ENCODE measurements at places on chromosomes 5 and 9. TPM values are rescaled to one million over a fixed set of nuclear protein-coding genes. Genes with fewer than 3 reads are reported as not detected.

The CDX1 gene
- total RNA-seq, result not detected

The SLC6A3 gene
- total RNA-seq, result 0.16 TPM

The RNF208 gene
- total RNA-seq, result 10.1 TPM

The SPINK4 gene
- total RNA-seq, result not detected

- DNase-seq, result no peak
These were observed 57.8 kb upstream of the PLPP1 start for GRCh38 chr5:55592388-55593114.

GRCh38 chr5:7000310-7000709 is 287.1 kb downstream of the TENT4A start:
- DNase-seq, result no peak

DNA sequence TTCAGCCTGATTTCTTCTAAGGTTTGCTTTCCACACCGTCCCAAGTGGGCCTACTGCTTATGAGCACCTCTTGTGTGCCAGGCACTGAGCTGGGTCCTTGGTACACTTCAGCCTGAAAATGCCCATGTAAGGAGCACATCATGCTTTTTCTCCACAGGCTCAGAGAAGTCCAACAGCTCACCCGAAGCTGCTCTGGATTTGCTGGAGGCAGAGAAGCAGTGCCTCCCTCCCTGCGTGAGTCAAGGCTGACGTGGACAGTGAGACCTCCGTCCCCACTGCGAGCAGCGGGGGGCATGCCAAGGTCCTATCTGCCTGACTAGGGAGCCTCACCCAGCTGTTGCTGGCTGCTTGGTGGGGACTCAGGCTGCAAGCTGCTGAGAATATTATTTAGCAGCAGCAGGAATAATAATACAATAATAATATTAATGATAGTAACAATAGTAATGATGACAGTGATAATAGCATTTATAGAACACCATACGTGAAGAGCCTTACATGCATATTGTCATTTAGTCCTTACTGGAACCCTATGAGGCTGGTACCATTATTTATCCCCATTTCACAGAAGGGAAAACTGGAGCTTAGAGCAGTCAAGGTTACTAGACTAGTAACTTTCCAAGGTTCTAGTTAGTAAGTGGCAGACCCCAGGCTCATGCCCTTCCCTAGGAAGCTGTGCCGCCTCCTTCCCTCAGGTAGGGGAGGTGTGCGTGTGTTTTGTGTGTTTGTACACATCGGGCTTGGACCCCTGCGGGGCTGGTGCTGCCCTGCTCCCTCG is 194.8 kb downstream of the HSPA4 start:
- DNase-seq, result no peak

GRCh38 chr9:18743971-18744370 is 270.0 kb downstream of the ADAMTSL1 start:
- no peak for DNase-seq

DNA sequence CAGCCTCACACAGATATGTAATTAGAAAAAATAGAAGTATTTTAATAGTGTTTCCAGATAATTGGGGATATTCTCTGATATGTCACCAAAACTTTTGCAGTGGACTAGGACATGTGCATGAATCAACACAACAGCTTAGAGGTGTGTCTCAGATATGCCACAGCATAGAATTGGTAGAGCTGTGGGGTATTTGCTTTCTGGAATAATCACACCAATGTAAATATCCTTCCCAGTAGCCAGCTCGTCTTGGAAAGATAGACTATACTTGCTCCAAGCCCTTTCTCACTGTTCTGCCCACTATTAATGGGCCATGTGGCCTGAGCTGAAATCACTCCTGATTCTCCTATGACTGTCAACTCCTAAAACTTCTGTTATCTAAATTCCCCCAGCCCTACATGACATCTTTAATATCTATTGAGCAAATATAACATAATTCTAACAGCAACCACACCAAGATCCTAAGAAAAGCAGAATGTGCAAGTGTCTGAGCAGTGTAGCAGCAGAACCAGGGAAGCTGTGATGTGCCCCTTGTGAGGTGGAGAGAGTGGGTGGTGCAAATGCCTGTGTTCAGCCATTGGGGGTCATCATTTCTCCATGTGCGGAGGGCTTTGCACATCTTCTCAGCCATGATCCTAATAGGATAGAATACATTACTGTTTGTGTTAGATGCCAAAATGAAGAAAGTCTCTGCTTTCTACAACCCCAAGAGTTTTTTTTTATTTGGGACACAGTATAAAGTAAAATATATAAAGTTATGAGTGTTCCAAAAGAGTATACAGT is 65.0 kb downstream of the MELK start:
- no peak for DNase-seq

DNA sequence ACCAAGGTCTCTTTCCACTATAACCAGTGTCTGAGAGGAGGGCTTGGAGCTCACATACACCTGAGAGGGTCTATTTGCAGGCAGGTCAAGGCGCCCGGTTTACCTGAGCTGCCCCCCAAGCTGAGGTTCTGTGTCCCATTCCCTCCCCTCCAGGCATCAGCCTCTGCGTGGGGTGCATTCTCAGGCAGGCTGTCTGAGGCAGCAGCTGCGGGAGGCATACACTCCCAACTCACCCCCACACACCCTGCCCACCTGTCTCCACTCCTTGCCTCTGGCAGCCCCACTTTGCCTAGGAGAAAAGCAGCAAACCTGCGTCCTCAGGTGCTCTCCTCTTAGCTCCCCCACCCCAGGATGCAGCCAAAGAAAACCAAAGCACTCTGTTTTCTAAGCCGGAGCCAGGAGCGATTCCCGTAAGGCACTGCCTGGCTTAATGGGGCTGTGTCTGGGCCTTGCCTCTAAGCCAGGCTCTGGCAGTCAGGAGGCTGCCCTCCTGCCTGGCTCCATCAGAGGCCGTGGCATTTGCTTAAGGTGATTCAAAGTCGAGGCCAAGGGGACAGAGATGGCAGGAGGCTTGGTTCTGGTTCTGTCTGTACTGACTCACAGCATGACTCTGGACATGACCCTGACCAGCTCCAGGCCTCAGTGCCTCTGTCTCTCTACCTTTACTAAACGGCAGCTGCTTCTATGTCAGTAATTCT is 139.2 kb upstream of the TRIM32 start:
- DNase-seq, result no peak

DNA sequence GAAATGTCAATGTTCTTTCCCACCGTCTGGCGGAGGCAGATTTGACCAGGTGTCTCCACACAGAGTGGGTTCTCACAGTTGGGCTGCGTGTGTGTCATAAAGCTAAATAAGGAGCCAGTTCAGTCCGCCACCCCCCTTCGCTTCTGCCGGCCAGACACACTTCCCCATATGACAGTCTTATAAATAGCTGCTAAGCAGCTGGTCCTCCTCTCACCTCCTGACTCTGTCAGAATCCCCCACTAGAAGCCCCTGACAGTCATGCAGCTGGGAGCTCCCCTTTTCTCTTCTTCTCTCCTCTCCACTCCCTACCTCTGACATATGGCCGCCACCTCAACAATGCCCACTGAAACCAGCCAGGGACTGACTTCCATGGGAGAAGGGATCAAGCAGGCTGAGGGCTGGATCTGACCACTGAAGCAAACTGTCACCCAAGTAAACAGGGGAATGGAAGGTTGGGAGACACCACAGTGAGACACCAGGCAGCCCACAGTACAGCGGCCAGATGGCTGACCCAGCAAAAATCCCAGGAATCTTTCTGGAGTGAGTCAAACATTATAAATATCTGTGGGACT is 141.9 kb upstream of the EFNA5 start:
- no peak for DNase-seq

- DNase-seq, result no peak
These were observed 13.9 kb downstream of the ALDOB start for GRCh38 chr9:101421653-101422065.

DNA sequence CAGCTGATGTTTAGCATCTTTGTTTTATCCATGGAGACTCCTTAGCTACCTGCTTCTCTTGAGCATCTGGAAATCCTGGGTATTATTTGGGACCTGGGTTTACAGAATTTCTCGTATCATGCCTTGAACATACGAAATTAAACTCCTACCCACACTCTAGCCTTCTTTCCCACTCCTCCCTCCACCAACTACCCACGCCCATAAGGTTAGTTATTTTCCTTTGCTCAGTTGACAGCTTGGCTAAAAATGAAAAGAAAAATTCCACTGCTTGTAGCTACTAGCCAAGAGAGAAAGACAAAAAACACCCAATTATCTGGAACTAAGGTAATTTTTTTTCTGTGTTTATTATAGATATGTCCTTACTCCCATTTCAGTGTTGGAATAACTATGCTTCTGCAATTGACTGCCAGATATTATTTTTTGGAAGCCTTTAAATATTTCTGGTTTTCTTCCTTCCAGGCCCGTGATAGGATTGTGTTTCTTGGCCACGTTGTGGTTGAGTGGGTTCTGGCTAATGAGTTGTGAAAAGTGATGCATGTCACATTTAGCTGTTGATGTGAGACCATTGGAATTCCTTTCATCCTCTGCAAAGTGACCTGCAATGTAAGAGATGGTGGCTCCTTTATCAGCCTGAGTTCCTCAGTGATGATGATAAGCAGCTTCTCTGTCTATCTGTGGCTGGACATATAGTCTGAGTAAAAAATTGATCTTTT is 308.1 kb downstream of the LRRC70 start:
- DNase-seq, result no peak

DNA sequence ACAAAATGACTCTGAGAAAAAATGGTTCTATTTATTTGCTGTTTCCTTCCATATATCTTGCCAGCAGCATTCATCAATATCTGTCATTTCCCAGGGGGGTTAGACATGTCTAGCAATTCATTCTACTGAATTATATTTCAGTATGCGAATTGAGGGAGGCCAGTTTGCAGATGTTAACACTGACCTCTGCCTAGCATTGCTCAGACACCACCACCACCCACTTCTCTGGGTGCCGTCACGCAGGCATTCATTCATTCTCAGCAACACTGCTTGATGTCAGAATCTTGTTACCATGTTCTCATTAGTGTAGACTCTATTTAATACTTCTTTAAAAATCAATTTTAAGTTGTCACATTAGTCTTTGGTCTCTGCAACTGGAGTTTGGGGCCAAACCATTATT is 181.7 kb downstream of the MAST4 start:
- no peak for DNase-seq

DNA sequence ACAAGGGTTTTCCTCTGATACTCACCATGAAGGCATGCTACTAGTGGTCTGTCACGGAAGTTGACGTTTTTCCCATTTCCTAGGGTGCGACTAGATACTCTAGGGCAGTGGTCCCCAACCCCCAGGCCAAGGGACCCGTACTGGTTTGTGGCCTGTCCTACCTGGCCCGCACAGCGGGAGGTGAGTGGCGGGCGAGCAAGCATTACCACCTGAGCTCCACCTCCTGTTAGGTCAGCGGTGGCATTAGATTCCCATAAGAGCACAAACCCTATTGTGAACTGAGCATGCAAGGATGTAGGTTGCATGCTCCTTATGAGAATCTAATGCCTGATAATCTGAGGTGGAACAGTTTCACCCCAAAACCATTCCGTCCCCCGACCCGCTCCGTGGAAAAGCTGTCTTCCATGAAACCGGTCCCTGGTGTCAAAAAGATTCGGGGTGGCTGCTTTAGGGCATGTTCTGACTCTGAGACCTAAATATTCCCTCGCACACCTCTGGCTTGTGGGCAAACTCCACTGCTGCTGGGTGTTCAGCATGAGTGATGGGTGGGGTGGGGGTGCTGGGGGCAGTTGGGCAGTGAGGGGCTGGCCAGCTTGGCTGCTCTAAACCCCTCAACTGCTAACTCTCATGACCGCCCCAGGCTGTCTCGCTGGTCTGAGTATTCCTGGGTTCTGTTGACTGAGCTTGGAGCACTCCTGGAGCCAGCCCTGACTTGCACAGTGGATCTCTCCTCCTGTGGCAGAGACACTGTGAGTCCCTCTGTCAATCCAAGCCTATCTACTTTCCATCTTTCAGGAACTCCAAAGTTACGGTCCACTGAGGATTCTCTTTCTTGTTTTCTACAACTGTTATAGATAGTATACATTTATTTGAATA is 78.3 kb upstream of the NEK6 start:
- no peak for DNase-seq

DNA sequence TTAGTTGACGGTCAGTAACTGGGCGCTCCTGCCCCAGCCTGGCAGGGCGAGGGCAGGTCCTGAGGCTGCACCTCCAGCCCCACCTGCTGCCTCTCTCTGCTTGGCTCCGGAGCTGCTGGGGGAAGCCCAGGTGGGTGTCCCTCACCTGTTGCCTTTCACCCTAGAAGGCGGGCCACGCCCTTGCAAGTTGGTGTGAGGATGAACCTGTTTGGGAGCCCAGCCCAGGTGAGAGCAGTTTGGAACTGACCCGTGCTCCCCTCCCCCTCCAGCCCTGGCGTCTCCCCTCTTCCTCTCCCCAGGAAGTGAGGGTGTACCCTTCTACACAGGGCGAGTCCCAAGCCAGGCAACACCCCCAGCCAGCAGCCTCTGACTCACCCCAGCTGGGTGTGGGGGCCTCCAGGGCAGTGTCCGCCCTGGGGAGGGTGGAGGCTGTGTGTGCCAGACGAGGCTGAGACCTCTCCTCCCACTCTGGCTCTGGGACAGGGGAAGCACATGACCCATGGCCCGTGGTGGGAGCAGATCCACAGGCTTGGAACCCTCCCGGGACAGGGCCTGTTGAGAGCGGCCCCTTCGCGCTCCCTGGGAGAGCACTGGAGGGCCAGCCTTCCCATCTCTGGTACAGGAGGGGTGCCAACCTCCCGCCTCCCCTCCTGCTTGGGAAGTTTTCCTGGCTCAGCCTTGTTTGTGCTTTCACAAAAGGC is 10.4 kb downstream of the LRRC8A start:
- no peak for DNase-seq

DNA sequence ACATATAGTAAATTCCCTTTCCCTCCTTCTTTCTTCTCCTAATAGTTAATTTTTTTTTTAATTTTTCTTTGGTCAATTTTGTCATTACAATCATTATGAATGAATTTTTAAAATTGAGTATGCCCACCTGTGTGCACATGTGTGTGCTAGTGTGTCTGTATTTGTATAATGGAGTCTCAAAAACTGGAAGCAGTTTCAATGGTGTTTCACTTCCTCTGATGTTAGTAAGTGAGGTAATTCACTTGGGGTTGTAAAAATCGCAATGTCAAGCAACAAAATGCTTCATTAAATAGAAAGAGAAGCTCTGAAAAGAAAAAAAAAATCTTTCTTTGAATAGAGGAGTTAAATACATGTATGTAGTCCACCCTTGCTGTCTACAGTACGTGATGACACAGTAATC is 1467.6 kb upstream of the NUDT12 start:
- DNase-seq, result no peak

- no peak for DNase-seq
These were observed 141.3 kb downstream of the PSAT1 start for GRCh38 chr9:78438211-78438610.

DNA sequence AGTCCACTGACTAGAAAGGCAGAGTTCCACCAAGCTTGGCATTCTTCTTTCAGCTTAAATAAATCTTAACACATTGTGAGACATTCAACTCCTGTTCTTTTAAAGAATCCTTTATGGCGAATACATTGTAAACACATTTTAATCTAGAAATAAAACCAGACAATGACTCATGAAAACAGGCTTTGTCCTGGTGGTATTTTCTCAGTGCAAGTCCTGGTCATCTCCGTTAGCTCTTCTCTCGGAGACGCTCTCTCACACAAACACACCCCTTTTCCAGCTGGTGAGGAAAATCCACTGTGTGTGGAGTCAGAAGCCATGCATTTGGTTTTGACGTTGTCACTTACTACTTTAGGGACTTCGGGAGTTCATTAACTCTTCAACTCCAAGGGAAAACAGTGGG is 140.4 kb downstream of the AUH start:
- DNase-seq, result no peak
